Stimulated activated CD8-positive, alpha-beta memory T cell treated with anti-CD3 and anti-CD28 coated beads, Interleukin-7, amount 100 ng/mL, for 1 hour (primary cell): ENCODE measurements at places on chromosomes 4 and X.

- no peak for DNase-seq
Measured at GRCh38 chr4:165737309-165737972, 135.6 kb upstream of the TLL1 start.

GRCh38 chrX:119495734-119496726 lies 27.8 kb downstream of the SLC25A5 start:
- no peak for DNase-seq

DNA sequence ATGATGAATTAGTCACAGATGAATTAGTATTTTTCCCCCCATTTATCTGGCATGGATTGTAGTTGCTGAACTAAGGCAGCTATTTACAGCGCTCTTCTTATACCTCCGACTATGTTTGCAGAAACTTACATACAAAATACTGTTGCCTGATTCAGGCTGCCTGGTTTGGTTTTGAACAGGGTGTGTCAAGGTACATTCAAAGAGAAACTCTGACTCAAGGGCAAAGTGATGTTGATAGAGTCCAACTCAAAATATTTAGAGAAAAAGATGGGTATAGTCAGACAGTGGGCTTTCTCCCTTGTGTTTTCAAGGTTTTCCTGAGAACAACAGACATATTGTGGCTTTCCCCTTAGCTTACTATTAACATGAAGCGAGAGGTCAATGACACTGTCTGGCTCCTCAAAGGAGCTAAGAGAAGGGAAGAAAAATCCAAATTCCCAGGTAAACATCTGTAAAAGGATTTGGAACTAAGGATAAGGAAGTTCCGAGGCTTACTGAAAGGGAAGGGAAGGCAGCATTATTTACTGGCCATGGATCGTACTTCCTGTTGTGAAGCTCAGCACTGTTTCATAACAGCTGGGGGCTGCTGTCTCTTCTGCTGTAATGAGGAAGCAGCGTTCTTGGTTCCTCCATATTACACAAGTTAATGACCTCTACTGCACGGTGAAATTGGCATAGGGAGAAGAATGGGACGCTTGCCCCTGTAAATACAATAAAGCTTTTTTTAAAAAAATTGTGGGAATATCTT lies 30.9 kb downstream of the FAM9C start:
- DNase-seq = no peak

GRCh38 chr4:39609454-39609931 lies 29.2 kb downstream of the SMIM14 start:
- no peak for DNase-seq

GRCh38 chr4:186190581-186191199 lies 677 bp upstream of the CYP4V2 start:
- peak; percentile 18 for DNase-seq

GRCh38 chr4:39542611-39543012 lies 15.4 kb upstream of the UGDH start:
- no peak for DNase-seq

DNA sequence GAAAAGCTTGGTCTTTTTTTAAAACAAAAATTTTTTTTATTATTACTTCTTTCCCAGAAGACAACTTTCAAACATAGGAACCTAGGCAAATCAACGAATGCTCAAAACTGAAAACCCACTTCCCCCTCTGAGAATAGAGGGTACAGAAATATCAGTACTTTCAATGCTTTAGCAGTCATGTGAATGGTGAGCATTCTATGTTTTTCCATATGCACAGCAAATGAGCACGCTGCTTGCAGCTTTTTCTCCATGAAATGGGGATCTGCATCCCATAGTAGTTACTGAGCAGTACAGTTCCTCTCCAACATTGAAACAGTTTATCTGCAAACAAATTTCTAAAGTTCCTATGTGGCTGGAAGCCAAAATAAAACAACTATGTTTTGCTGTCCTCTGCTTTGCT lies 108.4 kb upstream of the BMP2K start:
- no peak for DNase-seq

GRCh38 chr4:186227221-186227620 lies at the start of gene KLKB1:
Gene KLKB1, plus strand, starts transcription at chr4:186227507. Its CDS starts 689 bp downstream, at chr4:186228196.
- no peak for DNase-seq

DNA sequence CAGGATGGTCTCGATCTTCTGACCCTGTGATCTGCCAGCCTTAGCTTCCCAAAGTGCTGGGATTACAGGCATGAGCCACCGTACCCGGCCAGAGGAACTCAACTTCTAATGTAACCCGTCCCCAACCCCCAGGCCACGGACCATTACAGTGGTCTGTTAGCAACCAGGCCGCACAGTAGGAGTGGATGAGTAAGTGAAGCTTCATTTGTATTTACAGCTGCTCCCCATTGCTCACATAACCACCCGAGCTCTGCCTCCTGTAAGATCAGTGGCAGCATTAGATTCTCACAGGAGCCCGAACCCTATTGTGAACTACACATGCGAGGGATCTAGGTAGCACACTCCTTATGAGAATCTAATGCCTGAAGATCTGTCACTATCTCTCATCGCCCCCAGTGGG lies 119.6 kb downstream of the SHROOM3 start:
- no peak for DNase-seq

GRCh38 chr4:139670775-139671174 lies 5.2 kb downstream of the MGST2 start:
- no peak for DNase-seq

GRCh38 chr4:93761286-93761685 lies 67.3 kb upstream of the ATOH1 start:
- DNase-seq = no peak

DNA sequence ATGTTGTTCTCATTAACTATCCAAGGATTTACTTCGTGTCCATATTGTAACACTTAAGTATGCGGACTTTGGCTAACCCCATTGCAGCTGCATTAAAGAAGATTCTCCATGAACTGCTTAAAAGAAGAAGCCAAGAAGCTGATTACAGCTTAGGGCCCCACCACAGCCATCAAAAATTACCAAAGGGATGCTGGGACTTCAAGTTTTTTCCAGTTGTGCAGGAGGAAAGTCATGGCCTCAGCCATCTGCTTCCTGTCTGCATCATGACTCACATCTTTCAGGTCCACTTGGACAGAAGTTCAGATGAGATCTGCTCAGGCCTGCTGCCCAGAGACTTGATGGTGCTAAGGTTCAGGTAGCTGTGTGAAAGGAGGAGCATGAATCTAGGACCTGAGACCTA lies 38.8 kb upstream of the CAPN6 start:
- DNase-seq = no peak

DNA sequence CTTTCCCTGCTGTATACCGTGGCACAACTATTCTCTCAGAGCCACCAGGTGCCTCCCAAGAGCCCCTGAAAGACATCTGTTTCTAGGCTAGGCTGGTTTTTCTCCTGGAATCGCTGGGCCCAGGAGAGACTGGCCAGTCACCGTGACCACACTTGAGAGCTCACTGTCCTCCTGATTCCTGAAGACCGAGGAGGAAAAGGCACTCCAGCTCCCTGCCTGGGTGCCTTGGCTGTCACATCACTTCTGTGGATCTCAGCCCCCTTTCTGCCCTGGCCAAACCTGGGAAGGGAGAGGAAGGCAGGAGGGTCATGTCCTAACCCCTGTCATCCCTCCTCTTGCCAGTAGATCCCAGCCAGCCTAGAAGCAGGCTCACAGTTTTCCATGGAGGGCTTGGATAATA lies 54.7 kb upstream of the LAS1L start:
- no peak for DNase-seq

DNA sequence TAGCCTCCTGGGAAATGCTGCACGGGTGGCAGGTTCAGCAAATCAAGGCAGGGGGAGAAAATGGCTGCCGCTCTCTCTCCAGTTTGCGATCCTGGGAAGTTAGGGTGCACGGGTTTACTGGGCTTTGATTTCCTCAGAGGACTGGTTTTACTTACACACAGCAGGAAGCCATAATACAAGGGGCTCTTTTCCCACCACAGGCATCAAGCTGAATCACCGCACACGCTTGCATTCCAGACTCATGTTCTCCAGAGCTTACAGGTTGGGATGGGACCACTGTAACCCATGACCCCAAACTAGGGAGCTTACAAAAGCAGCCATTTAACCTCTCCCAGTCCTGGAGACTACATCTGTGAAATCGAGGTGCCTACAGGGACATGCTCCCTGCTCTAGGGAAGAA lies 159.8 kb downstream of the DHRSX start:
- DNase-seq = no peak

GRCh38 chr4:40258627-40259026 lies 61.8 kb downstream of the RHOH start:
- DNase-seq = no peak

DNA sequence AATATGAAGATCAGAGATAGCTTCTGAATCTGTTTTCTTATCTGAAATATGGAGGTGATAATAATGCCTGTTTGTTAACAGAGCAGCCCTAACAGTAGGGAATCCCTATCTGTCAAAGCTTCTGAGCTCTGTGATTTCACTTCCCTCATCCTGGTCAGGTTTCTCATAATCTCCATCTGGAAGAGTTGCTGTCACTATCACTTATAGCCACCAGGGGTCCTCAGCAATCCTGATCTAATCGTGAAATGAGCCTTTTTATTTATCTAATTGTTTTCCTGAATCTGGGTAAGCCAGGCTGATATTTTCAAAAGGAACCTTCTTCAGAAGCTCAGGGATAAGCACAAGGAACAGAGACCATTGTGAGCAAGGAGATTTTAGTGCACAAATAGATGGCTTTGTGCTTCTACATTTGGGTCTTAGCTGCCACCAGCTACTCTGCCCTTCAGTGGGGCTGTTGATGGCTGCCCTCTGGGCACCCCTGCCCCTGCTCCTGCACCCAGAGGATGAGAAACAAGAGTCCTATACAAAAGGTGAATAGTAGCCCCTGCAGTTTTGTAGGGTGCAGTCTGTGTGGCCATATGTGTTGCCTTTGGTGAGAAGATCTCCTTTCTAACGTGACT lies 196.4 kb upstream of the RADX start:
- no peak for DNase-seq

DNA sequence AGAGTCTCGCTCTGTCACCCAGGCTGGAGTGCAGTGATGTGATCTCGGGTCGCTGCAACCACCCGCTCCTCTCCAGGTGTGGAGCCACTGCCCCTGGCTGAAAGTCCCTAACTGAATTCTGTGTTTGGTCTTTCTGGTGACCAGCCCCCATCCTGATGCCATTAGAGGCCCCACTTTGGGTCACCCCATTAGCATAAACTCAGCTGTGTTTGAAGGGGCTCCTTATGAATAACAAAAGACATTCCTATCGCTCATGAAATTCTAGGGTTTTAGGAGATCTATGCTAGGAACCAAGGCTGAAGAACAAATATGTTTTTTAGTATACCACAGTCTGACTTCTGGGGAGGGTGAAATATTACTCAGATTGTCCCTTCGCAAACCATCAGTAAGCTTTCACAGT lies 652.9 kb downstream of the ADGRL3 start:
- DNase-seq = no peak

GRCh38 chr4:114924311-114924710 lies 189.1 kb downstream of the NDST4 start:
- DNase-seq = no peak

DNA sequence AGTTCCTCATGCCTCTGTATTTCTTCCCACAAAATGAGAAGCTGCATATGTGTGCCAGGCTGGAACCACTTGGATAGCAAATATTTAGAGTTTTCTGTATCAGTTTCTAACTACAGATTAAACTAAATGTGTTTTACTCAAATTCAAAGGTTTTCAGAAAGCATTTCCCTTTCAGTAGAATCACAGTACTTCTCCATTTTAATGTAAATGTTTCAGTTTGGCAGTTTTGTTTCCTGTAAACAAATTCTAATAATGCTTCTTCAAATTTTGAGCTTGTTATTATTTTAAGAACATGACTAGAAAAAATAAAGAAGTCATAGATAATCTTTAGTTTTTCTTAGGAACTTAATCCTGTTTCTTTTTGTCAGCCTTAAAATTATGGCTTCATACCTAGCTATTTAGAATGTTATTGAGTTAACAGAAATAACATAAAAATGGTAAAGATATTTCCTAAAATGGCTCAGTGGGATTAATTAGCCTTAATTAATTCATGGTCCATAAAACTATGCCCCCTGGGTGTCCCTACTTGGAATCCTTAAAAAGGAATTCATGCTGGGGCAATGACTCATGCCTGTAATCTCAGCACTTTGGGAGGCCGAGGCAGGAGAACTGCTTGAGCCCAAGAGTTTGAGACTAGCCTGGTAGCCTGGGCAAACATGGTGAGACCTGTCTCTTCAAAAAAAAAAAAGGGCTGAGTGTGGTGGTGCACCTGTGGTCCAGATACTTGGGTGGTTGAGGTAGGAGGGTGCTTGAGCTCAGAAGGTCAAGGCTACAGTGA lies 83.8 kb upstream of the GPR34 start:
- DNase-seq = no peak

GRCh38 chrX:46599051-46599560 lies 25.5 kb downstream of the CHST7 start:
- no peak for DNase-seq

- no peak for DNase-seq
Measured at GRCh38 chr4:74920704-74921103, 12.2 kb upstream of the PARM1 start.

DNA sequence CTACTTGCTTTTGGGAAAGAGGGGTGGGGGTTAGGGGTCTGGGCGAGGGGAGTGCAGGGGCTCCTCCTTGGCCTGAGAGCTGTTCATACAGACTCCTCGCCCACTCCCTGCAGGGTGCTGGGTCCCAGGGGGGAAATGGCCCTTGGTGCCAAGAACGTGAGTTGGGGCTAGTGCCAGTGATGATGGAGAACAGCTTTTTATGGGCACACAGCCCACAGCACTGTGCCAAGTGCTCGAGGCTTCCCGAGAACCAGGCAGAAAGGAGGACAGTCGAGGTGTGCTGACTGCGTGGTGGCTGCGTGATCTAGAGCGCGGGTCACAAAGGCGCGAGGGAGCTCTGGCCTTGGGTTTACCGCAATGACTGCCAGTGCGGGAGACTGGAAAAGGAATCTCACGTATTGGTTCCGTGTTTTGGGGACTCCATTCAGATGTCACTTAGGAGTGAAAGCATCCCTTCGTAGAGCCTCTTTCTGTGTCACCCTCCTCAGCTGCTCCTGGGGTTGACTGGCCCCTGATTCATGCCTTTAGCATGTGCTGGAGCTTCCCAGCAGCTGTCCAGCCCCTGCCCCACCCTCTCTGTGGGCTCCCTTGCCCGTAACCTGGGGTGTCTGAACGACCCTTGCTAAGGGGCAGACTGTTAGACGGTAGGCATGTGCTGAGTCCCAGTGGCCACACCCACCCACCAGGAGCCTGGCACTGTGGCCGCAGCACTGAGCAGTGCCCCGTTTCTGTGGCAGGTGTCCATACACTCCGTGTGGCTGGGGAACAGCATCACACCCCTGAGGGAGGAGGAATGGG lies 20.9 kb upstream of the MSANTD1 start:
- DNase-seq = no peak

DNA sequence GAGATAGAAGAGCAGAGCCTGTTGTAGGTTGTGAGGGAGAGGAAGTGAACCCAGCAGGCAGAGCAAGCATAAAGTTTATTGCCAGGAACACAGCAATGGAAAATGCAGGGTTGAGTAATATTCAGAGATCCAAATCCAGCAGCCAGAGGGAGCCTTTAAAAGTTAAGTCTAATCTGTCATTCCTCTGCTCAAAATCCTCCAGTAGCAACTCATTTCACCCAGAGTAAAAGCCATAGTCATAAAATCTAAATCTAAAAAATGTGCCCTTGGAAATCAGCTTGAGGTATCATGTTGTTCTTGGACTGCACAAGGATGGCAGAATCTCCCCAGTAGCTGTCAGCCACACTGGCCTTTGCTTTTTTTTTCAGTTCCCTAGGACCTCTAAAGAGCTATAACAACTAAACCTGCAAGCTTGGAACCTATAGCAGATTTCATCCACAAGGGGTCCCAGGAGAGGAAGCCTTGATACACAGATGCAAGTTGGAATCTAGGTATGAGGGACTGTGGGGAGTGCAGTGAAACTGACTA lies 62.9 kb upstream of the FRAS1 start:
- no peak for DNase-seq

- peak; percentile 1 for DNase-seq
Measured at GRCh38 chrX:73214426-73215094, at the start of gene NAP1L2. Gene NAP1L2, minus strand, starts transcription at chrX:73214851. Its CDS starts 359 bp downstream, at chrX:73214492.

- DNase-seq = no peak
Measured at GRCh38 chrX:130741151-130741550, 161.9 kb downstream of the ENOX2 start.
